ENCODE measurements at places on chromosomes 11 and 22.

- DNase-seq, result no peak
Measured at GRCh38 chr22:41315586-41315985, 14.3 kb downstream of the ZC3H7B start.

GRCh38 chr11:10893714-10894151 is 35.9 kb upstream of the ZBED5 start:
- no peak for DNase-seq

DNA sequence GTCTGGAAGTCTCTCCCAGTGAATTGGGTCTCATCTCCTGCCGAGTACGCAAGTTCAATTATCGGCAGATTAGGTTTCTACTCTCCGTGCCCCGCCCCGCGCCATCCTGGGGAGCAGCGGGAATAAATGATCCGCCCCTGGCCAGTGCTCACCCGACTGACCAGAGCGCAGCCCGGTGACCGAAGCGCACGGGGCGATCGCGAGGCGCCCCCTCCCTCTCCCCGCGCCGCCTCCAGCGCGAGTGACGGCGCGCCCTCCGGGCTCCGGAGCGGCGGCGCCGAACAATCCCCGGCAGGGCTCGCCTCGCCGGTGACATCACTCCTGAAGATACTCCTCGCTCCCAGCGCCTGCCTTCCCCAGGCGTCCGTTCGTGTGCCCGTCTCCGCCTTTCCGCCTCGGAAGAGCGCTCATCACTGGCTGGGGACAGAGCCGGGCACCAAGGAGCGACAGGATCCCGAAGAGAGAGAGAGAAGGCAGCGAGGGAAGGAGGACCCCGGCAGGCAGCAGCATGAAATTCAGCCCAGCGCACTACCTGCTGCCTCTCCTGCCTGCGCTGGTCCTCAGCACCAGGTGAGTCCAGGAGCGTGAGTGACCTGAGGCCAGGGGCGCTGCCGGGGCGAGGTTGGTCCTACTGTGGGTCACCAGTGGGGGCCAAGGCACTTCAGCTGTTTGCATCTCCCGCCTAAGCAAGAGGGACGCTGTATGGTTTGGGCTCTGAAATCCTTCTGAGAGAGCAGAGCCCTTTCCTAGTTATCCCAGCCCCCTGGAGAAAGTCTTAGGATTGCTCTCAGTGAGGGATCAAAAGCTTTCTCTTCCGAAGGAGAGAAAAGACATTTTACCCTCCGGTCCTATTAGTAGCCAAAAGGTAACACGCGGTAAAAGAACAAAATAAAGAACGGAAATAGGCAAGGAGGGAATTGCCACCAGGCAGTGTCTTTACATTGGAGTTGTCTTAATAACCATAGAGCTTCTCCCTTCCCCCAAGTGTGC is at the start of gene LUZP2:
TSS of gene LUZP2 (plus strand) at position 318 of the 990 bp plus-strand sequence.
- no peak for DNase-seq

GRCh38 chr11:74819400-74819799 is 70.8 kb downstream of the RNF169 start:
- no peak for DNase-seq

Data from activated T-cell treated with anti-CD3 and anti-CD28 coated beads for 1 hour (primary cell).